A549 treated with RU486 at 1 μM for 4 hours (cell line): ENCODE measurements at places on chromosomes 16 and 17. TPM values are rescaled to one million over a fixed set of nuclear protein-coding genes. Genes with fewer than 3 reads are reported as not detected.

The RPL26 gene
- total RNA-seq, result 3,512 to 4,835 TPM (median 4,194 TPM) in 5 replicates

The CLDN7 gene
- total RNA-seq, result 0.57 to 1.5 TPM (median 0.71 TPM) in 5 replicates

The HS3ST4 gene
- not detected in 5 replicates for total RNA-seq

The HIGD1B gene
- total RNA-seq, result not detected in 5 replicates

The TEX14 gene
- total RNA-seq, result 0.03 to 0.23 TPM (median 0.10 TPM) in 4 of 5 replicates, not detected in the other
